ENCODE measurements at places on chromosomes 13 and 19.

DNA sequence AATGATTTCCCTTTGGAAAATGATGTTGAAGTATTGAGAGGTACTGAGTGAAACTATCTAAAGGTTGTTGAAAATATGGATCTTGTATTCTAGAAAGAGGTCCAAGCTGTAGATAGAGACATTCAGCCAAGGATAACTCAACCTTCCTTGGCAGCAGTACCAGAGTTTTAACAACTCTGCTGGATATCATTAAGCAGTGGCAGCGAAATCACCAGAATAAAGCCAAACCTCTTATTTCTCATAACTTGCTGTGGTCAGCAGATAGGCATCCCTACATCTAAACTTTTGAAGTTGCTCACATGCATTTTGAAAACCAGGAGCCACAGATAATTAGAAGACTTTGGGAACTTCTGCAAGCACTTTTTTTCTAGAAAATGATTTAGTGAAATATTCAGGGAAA is 559.8 kb downstream of the IRS2 start:
- no peak for DNase-seq

DNA sequence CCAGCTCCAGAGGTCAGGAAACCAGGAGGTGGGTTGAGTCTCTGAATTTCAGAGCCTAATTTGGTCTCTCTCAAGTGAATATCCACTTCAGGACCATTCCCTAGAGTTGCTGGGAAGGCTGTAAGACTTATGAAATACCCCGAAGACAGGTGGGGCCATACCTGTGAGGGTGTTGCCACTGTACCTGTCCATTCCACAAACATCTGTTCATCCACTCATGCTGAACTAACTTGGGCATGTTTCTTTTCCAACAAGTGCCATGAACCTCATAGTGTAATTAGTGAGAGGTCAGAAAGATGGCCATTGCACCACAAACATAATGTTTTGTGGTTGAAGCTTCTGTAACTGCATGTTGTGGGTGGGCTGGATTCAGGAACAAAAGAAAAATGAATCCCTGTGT is 7.8 kb downstream of the ILF3 start:
- no peak for DNase-seq

DNA sequence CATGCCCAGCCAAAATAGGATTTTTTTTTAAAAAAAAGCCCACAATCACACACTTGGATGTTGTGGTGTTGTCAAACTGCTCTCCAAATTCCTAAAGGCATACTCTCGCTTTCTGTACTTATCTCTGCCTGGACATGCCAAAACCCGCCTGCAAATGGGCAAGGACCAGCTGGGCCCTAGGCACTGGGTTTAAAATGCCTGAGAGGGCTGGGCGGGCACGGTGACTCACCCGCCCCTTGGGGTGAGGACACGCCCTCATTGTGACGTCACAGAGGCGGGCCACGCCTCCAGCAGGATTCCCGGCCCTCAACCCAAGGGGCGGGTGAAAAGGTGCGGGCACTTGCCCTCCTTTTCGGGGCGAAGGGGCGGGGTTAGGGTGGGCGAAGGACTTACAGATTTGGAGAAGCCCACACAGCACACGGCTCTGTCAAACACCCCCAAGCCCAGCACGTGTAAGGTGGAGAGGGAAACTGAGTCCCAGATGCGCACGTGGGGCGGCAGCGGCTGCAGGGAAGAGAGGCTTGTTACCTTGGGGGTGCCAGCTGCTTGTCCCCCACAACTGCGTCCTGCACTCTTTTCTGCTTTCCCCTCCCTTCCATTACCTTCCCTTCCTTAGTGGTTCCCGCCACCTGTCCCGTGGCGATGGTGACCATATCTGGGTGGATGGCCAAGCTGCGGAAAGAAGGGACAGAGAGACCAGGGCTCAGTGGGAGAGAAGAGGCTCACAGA is 6.6 kb downstream of the EML2 start:
- DNase-seq: no peak

DNA sequence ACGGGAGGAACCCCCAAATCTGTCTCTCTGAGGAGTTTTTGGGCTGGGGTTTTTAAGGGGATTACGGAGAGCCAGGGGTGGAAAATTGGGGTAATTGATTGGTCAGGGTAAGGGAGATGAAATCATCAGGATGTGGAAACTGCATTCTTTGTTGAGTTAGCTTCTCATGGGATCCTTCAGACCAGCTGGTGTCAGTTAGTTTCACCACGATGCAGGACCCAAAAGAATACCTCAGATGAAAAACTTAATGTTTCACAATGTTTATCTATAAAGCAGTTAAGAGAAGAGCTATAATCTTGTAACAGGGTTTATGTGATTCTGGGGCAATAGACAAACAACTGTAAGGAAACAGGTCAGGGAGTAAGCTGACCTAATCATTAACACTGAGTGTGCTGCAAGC is 230.8 kb downstream of the POU4F1 start:
- no peak for DNase-seq

DNA sequence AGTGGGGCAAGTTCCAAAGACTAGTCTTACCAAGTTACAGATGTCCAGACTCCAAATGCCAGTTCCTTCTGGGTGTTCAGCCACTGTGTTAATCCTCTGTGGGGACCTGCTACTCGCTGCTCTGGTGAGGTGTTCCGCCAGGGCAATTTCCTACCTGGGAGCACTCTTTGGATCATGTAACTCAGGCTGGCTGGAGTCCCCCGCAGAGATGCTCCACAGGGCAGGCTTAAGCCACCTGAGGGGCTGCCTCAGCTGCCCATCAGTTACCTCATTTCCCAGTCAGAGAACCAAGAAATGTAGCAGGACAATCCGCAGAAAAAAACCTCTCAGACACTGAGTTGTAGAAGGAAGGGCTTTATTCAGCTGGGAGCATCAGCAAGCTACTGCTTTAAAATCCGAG is 133.8 kb downstream of the ZNF737 start:
- no peak for DNase-seq

DNA sequence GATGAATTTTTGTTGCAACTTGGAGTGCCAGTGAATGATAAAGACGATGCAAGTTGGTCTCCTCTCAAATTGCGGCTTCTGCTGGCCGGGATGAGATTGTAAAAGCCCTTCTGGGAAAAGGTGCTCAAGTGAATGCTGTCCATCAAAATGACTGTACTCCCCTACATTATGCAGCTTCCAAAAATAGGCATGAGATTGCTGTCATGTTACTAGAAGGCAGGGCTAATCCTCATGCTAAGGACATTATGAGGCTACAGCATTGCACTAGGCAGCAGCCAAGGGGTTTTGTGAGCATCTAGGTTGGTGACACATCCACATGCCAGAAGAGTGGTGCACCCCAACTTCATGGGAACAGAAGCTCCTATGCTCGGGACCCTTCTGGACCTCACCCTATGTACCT is 22.2 kb upstream of the KLF5 start:
- no peak for DNase-seq

DNA sequence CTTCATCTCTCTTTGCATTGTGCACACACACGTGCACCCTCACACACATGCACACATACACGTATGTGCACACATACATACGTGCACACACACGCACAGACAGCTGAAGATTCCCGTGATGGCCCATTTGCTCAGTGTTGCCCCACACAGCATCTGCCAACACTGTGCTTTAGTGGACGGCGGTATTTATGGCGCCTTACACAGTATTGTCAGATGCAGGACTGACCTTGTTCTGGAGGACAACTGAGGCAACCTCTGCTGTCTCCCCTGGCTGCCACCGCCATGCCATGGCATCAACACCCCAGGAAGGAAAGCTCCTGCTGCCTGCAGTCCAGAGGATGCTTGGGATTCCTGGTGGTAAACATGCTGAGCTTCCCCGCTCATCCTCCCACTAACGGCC is 316.4 kb downstream of the TEX29 start:
- DNase-seq: no peak

Data from CD4-positive, alpha-beta T cell (primary cell).